NCI-H526 treated with DMSO at 0.1 percent for 48 hours (cell line): ENCODE measurements at places on chromosomes 3 and 15.

DNA sequence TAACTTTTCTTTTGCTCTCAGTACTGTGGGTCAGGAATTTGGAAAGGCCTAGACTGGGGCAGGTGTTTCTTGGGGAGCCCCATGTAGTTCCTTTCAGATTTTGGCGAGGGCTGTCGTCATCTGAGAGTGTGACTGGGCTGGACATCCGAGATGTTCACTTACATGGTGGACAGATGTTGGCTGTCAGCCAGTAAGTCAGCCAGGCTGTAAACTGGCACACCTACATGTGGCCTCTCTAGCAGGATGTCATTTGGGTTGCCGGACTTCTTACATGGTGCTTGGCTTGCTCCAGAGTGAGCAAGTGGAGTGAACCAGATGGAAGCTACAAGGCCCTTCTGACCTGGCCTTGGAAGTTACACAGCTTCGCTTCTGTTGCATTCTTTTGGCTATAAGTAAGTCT, 20.7 kb downstream of the TATDN2 start:
- no peak for DNase-seq

DNA sequence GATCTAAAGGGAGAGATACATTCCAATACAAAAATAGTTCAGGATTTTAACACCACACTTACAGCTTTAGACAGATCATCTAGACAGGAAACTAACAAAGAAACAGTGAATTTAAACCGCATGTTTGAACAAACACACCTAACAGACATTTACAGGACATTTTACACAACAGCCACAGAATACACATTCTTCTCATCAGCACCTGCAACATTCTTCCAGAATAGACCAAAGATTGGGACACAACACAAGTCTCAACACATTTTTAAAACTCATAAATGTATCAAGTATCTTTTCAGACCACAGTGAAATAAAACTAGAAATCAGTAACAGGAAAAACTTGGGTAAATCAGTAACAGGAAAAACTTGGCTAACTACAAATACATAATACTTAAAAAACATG, 256.3 kb downstream of the MCTP2 start:
- DNase-seq, result no peak

DNA sequence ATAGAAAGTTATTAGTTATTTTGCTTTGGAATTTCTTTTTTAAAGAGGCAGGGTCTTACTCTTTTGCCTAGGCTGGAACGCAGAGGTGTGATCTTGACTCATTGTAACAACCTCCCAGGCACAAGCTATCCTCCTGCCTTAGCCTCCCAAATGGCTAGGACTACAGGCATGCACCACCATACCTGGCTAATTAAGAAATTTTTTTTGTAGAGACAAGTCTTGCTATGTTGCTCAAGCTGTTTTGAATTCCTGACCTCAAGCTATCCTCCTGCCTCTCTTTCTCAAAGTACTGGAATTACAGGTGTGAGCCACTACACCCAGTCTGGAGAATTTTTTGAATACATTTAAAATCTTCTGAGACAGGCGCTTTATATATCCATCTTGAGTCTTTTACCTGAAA, 49.5 kb downstream of the IQGAP1 start:
- no peak for DNase-seq

GRCh38 chr15:55379095-55379494, 29.1 kb downstream of the CCPG1 start:
- DNase-seq, result no peak

- DNase-seq, result no peak
Measured at GRCh38 chr3:195821403-195822130, 9.8 kb upstream of the MUC4 start.

GRCh38 chr3:184700759-184701158, 11.1 kb downstream of the MAGEF1 start:
- no peak for DNase-seq

DNA sequence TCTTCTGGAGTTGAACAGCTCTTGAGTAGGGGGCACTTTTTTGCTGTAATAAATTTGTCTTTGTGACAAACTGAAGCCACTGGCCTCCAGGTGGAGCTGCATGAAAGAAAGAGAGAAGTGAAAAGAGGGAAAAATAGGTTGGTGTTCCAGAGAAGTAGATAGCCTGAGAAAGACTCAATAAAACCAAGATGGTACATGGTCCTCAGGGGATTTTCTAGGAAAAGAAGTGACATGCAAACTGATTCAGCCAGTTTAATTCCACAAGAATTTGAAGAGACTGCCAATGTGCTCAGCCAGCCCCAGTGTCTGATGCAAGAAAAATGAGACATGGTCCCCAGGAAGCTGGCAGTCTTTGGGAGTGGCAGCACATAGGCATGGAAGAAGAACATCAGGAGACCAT, 152.7 kb downstream of the CD47 start:
- no peak for DNase-seq

DNA sequence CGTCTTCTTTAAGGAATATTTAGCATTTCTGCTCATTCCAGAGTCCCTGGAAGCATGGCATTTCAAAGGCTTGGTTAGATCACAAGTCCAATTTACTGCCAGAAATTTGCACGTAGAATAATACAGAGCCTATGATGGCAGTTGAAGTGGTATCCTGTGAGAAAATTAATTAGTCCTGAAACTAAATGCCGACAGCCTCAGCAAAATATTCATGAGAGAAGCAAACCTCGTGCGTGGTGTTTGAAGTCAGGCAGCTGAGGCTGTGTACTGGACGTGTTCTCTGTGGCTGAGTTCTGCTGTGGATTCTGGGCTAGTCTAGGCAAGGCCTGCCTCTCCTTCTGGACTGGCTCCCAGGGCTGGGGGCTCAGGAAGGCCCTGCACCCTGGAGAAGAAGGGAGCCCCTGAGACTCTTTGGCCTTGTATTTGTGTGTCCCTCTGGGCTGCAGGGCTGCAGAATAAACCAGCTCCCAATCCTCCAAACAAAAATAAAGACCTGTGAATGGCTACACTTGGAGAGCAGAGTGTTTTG, 106.6 kb downstream of the APBA2 start:
- DNase-seq, result no peak
